Iris pigment epithelial cell (primary cell): ENCODE measurements at places on chromosomes 7 and 10.

DNA sequence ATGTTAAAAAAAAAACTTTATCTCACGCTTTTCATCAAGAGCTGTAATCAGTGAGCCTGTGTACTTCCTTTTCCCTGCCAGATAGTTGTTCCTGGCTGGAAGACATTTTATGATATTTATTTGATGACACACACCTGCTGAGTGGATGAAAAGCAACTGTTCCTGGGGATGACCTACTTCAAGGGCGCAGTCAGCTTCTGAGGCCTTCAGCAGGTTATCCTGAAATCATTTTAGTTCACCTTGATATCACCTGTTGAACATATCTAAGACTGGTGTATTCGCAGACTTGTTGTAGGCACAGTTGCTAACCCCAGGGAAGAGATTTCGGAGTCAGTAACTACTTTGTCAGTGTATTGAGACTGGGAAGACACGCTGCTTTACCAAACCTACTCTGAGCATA lies 234.5 kb upstream of the TCF7L2 start:
- DNase-seq = no peak

DNA sequence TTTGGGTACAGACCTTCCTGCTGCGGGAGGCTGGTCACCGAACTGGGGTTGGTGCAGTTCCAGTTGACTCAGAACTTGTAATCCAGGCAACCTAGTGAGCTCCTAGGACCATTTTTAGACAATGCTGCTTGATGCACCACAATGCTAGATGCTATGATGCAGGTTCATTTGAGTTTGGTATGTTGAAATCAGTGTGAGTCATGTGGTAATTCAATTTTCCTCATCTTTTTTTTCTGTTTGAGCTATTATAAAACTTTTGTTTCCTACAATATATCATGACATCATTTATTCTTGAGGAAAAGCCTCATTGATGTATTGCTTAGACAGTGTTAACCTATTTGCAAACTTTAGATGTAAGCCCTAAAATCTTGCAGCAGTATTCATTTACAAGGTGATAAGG lies 40.9 kb upstream of the MTPN start:
- DNase-seq = peak; percentile 29

GRCh38 chr10:11208908-11209829 lies 191.5 kb downstream of the CELF2 start:
- no peak for DNase-seq

DNA sequence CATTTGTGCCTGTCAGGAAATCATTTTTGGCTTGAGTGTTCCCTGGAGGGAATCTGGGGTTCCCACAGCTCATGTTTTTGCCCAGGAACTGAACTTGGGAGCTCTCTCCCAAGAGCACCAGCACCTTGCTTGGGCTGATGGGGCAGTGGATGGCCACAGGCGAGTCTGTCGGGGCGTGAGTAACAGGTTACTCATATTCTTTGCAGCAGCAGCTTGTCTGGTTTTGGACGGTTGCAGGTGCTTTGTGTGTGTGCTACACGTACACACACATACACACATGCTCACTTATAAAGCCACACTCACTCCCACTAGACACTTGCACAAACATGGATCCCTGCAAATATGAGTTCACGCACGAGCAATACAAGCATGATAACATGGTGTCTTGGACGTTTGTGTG lies 2.9 kb upstream of the PALD1 start:
- no peak for DNase-seq

- no peak for DNase-seq
Observed at GRCh38 chr10:78508955-78509748, 475.5 kb downstream of the RPS24 start.

- no peak for DNase-seq
Observed at GRCh38 chr10:66535439-66535838, 390.4 kb upstream of the LRRTM3 start.
